ENCODE measurements at places on chromosomes 13 and 19.

GRCh38 chr19:1278713-1279660 is 3.7 kb downstream of the FAM174C start:
- DNase-seq = no peak

DNA sequence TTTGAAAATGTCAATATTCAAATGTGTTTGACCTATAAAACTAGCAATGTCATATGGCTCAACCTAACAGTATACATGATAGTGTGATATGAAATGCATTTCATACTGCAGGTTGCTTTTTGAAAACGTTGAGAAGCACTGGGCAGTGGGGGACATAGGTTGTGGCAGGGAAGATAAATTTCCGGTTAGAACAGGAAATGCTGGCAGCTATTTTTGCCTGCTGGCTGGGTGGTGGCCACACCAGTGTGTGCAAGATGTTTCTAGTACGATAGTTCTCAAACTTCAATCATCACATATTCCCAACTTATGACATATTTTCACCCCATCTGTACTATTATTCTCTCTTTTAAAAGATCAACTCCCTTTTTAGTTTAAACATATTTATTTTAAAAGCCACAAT is 17.2 kb downstream of the FXYD5 start:
- DNase-seq = no peak

DNA sequence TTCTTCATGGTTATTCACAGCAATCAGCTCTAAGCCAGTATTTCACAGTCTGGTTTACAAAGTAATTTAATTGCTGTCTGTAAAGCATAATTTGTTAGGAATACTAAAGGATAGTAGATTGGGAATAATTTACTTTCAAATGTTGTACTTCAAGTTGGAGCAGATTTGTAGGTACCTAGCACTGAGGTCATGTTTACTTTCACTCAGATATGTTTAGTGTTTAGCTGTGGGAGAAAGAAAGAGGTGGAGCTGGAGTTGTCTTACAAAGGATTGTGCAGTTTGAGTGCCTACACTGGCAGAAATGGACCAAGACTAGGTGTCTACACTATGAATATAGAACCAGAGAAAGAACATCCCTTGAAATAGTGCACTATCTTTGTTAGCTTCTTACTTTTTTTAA is 464.6 kb downstream of the PCDH9 start:
- DNase-seq = no peak

DNA sequence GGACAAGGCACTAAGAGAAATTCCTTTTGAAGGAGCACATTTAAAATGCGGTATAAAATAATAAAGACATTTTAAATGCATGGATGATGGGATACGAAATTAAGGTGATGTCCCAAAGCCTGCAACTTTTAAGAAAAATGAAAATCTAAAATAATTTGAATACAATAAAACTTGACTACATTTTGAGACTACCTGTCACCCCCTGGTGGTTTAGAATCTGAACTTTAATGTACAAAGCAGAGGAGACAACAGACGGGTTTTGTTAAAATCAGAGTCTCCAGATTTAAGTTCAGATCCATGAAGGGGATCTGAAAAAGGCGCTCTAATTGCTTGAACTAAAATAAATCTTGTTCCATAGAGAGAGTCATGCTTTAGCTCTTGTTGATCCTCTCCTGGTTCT is 1129.3 kb upstream of the PCDH20 start:
- DNase-seq = no peak

GRCh38 chr13:29159871-29160270 is 339.7 kb downstream of the MTUS2 start:
- DNase-seq = no peak

DNA sequence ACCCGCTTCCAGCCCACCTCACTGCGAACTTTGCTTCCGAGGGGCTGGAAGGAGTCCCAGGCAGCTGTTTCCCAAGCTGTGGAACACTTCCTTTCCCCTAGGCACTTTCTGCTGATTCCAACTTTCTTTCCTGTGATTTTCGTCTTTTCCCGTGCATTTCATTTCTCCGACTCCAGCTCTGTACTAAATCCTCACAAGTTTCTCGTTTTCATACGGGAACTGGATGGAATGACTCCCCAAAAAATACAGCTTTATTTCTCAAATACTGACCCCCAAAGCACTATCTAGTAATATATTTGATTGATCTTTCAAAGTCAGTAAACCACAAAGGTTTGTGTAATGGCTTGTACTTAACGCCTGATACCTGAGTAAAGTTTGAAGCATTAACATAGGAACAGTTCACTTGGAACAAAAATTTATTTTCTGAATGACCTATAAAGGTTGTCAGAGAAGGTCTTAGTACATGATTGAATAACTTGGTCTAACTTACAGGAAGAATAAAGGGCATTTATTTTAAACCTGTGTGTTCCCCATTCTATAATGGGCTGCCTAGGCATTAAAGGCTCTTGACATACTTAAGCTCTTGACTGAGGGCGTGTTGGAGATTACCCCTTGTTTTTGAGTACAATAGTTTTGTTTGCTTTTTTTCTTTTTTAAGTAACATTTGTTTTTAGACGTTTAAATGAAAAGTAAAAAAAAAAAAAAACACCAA is 1.3 kb upstream of the PCDH9 start:
- DNase-seq = no peak

DNA sequence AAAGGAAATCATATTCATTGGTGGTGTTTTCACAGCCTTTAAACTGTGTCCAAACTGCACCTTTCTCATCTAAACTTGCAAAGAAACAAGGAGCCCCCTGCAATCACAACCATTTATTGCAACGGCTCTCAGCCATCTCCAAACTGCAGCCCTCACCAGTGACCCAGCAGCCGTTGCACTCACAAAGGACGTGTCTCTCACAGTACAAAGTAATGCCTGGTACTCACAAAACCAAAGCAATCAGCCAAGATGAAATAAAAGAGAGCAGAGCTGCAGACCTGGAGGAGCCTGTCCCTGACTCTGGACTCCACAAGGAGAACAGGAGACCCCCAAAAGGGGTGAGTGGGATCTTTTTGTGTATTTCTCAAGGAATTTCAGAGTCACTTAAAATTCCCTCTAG is 20.2 kb upstream of the CEACAM21 start:
- DNase-seq = no peak

GRCh38 chr13:57558051-57558467 is 73.5 kb upstream of the PCDH17 start:
- no peak for DNase-seq

DNA sequence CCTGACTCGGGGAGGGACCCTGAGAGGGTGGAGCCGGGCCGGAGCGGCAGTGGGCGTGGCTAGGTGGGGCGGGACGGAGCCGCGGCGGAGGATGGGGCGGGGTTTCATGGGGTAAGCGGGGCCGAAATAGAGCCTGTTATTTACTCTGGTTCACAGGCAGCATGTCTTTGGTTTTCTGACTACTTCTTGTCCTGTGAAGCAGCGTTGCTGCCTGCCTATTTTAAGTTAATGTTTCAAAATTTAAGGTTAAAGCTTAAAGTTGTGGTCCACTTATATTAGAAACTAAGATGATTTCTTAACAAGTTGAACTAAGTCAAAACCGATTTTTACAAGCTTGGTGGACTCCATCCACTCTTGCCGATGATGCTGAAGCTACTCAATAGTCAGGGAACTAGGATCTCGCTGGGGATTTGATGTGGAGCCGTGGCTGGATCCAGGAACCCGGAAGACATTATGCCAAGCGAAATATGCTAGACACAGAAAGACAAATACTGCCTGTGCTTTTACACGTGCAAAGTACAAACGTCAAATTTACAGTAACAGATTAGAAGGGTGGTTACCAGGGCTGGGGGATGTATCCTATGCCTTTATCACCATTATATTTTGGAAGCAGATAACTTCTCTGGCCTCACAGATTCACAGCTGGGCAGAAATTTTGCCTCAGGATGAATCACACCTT is 433 bp upstream of the ZNF616 start:
- DNase-seq = no peak

DNA sequence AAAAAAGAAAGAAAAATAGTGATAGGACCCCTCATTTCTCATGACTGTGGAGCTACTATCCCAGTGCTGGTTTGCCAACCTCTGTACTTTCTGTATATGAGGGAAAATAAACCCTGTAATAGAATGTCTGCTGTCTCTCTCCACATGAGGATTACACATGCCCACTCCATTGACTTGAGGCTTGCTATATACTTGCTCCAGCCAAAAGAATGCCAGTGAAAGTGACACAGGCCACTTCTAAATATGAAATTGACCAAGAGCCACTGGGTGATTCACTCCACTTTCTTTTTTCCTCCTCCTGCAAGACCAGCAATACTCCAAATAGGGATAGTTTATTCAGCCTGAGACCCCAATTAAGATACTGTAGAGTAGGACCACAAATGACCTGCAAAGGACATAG is 6.2 kb downstream of the THAP8 start:
- no peak for DNase-seq

DNA sequence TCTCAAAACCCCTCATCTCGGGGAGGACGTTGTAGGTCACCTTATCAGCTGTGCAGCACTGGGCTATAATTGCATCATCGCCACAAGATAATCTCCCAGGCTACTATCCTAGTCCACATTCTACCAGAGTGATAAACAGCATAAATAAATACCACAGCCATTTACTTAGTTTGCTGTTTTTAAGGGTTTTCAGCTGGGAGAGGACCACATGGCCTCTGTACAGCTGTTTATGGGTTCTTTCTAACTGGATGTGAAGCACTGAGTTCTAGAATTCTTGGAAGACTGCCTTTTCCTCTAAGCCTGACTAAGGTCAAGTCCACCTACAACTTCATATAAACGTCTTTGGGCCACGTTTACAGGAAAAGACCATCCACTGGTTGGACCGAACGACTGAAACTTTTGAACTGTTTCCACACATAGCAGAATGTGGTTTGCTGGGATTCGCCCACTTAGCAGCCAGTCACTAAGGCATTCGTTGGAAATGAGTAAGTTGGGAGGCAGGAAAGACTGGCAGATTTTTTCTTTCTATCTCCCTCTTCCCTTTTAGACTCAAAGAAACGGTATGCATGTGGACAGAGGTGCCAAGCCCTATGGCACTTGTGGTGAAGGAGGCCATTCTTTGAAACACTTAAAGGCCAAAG is 752.5 kb upstream of the SGCG start:
- no peak for DNase-seq

GRCh38 chr19:3603121-3603811 is 3.4 kb downstream of the TBXA2R start:
- DNase-seq = no peak

DNA sequence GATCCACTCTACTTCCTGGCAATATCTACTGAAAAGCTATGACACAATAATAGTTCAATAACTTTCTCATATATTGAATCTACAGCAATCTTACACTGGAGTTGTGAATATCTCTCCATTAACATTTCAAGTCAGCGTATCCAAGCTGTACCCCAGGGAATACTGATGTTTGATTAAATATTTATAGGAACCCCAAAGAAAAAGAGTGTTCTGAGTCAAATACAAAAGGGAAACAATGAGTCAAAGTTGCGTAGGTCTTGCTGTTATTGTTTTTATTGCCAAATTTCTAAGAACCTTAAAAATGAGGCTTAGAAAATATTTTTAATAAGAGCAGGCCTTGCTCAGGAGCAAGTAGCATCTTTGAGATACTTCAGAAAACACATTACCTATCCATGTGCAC is 415.5 kb downstream of the FGF14 start:
- DNase-seq = no peak

GRCh38 chr13:95898256-95898655 is 154.9 kb downstream of the UGGT2 start:
- no peak for DNase-seq

- DNase-seq = no peak
Measured at GRCh38 chr13:20579191-20579590, 12.2 kb downstream of the IFT88 start.

DNA sequence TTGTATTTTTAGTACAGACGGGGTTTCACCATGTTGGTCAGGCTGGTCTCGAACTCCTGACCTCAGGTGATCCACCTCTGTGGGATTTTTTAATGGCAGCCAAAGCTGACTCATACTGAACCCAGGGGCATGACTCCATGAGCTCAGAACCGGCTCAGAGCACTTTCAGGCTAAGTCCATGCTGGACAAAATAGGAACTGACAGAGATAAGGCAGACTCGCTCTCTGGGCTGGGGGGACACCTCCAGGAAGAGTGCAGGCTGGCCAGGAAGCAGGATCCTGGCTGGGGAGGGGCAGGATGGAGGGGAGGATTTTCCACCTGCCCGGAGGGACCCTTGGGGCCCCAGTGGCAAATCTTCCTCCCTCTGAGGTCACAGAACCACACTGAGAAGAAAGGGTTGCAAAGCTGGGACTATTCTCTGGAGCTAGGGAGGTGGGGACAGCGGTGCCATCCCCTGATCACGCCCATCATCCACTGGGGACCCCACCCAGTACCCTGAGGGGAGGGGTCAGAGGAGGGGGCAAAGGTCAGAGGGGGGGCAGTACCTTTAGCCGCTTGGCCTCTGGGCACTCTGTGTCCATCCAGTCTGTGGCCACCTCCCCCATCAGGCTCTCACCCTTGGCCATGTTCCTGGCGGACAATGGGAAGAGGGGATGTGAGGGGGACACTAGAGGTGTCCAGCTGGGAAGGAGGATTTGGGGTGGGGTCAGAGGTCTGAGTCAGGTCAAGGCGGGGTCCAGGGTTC is 31.1 kb downstream of the NOTCH3 start:
- DNase-seq = no peak

DNA sequence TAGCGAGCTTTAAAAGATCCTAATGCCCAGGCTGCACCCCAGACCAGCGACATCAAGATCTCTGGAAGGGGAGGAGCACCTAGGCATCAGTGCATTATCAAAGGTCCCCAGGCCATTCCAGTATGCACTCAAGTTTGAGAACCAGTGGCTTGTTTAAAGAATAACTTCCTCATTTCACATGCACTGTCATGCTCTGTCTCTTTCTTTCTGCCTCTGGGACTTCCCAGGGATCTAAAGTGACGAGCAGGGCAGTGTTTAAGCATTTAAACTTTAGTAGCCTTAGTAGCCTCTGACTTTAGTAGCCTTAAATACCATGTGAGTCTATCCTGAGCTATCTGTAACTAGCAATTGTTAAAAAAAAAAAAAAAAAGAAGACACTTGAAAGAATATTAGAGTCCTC is 8.9 kb upstream of the FARP1 start:
- no peak for DNase-seq

DNA sequence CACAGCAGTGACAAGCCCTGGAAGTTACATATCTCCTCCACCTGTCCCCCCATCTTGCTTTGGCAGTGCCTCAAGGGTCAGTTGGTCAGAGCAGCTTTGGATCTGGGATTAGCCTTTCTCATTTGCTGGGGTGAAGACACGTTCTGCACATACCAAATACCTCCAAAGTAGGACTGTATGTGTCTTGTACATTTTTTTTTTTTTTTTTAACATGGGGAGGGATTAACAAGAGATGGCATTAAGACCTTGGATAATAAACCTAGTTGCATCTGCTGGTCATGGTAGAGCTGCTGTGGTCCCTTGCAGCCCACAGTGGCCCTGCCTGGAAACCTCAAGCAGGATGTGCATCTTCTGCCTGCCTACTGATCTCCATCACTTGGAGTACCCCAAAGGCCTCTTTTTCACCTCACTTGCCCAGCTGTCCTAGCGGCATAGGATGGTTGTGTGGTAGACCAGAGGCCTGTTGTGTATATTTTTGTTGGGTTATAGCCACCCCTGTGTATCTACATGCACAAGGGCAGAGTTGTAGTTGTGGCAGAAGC is 2.5 kb downstream of the RPS19 start:
- no peak for DNase-seq
